H1 (cell line): ENCODE measurements at places on chromosomes 4 and X.

- no peak for DNase-seq
These were observed 45.7 kb downstream of the SSX7 start for GRCh38 chrX:52608961-52609360.

DNA sequence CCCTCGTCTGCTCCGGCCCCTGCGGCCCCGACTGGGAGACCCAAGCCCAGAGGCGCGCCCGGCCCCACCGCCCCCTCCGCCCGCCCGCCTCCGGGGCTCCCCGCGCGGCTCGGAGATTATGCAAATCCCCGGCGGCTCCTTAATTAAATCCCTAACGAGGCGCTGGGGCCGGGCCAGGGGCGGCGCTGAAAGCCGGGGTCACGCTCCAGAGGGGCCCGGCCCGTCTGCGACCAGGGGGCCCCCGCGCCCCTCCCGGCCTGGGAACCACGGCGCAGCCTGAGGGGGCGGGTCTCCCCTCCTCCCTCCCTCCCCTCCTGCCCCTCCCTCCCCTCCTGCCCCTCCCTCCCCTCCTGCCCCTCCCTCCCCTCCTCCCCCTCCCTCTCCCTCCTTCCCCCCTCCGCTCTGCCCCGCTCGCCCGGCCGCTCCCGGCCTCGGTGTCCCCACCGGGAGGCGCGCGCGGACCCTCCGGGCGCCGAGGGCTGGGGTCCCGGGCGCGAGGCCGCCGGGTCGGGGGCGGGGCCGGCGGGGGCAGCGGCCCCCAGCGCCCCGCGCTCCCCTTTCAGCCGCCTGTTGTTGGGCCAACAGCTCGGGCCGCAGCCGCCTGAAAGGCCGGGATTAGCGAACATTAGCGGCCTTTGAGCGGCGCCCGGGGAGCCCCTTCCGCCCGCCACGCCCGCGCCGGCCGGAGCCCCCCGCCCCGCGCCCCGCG lies 25.9 kb upstream of the FGFR3 start:
- no peak for DNase-seq

DNA sequence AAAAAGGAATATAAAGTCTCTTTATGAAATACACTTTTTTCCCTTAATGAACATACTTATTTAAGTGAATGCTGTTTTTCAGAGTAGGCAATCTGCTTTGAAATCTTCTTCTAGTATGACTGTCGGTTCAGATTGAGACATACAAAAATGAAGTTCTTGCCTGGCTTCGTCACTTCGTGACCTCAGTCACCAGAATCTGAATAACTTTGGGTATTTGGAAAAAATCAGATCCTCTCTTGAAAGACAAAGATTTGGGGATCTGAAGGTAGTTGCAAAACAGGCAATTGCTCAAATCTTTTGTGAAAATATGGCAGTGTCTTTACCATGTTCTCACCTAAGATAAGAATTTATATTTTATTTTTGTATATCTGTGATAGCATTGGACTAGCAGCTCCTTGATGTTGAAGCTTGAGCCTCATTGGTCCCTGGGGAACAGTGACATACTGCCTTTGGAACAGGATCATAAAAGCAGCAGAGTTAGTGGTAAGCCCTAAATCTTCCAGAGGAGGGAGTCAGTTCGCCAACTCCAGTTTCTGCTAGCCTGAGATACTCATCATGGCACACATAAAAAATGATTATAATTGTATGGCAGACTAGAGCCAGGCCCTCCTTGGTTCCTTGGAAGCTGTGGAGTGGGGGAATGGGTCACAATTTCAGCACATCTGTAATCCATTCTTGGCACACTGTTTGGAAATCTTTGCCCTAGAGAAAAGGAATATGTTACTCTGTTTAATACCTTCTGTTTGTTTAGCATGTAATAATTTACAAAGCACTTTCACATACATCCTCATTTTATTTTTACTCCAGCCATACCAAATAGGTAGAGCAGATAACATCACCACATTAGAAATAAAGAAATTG lies 5.0 kb downstream of the ARFIP1 start:
- no peak for DNase-seq

DNA sequence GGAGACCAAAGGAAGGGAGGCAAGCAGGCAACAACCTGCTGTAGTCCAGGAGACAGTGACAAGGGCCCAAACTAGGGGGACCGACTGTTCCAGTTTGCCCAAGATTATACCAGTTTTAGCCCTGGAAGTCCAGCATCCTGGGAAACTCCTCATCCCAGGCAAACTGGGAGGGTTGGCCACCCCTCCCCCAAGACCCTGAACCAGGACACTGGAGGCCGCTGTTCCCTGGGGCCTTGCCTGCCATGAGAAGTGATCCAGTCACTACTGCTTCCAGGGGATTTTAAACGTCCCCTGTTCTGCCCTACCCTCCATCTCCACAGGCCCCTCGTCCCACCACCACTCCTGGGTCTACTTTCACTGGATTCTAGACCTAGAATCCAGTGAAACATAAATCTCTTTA lies 4.3 kb upstream of the DGAT2L6 start:
- no peak for DNase-seq

GRCh38 chr4:140106289-140106844 lies 47.6 kb downstream of the MAML3 start:
- DNase-seq = no peak

DNA sequence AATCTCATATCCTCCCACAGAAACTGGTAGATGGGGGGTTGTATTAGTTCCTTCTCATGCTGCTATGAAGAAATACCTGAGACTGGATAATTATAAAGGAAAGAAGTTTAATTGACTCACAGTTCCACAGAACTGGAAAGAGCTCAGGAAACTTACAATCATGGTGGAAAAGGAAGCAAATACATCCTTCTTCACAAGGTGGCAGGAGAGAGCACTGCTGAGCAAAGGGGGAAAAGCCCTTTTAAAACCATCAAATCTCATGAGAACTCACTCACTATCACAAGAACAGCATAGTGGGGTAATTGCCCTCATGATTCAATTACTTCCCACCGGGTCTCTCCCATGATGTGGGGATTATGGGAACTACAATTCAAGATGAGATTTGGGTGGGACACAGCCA lies 250.5 kb upstream of the GPRIN3 start:
- peak; percentile 7 for DNase-seq
